ENCODE measurements at places on chromosomes 1 and 21.

DNA sequence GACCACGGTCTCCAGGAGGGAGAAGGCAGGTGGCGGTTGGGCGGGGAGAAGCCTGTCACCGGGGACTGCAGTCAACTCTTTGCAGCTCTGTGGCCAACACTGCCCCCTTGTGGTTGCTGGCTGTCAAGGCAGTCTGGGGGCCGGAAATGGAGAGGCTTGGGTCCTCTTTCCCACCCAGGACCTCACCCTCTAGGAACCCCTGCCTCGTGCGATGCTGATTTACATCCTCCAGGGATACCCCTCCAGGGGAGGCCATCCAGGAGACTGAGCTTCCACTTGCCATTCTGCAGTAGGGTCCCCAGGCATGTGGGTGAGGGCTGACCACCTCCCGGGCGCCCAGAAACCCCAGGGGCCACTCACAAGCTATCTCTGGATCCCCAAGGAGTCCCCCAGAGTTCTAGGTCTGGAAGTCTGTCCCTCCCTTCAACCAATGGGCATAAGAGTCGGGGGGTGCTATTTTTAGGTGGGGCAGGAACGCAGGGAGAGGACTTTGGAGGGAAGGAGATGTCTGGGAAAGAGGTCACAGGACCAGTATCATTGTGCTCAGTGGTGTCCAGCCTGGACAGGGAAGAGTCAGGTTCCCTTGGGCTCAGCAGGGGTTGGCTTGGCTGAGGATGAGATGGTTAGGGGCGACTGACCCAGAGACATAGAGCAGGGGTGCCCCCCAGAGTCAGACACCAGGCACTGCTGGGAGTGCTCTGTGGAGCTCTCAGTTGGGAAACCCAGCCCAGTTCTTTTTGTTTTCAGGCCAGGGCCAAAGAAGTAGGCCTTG, 7.1 kb upstream of the GPR61 start:
- DNase-seq: peak; percentile 93

- no peak for DNase-seq
Observed at GRCh38 chr1:87903242-87903641, 574.6 kb downstream of the LMO4 start.

DNA sequence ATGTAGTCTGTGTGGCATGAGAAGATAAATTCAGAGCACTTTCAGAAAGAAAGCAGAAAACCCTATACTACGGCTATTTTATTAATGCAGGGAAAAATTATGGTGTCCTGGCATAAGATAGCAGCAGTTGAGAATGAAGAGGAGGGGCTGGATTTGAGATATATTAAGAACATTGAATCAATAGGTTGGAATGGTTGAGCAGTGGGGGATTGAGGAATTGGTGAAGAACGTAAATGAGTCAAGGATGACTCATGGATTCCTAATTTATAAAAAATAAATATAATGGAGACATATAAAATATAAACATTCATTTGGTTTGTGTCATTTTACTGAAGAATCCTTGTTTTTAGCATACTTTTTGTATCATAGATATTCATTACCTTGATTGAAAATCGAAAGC, 234.3 kb upstream of the ADAMTS5 start:
- no peak for DNase-seq

DNA sequence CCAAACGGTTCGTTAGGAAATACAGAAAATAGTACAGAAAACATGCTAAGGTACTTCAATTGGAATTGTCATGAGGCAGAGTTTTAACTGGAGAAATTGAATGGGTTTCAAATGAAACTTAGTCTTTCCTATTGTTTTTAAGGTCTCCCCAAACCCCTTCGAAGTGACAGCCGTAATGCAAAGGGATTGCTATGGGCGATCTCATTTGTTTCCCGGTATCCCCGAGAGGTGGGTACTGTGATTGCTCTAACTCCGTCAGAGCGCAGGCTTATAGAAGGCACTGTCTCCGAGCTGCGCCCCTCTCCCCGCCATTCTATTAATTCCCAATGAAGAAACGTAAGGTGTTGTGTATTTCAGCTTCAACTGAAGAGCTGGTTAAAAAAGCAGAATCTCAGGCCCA, 22.0 kb upstream of the RNF187 start:
- no peak for DNase-seq

GRCh38 chr1:31957701-31958674, 19.8 kb upstream of the PTP4A2 start:
- DNase-seq: peak; percentile 58

DNA sequence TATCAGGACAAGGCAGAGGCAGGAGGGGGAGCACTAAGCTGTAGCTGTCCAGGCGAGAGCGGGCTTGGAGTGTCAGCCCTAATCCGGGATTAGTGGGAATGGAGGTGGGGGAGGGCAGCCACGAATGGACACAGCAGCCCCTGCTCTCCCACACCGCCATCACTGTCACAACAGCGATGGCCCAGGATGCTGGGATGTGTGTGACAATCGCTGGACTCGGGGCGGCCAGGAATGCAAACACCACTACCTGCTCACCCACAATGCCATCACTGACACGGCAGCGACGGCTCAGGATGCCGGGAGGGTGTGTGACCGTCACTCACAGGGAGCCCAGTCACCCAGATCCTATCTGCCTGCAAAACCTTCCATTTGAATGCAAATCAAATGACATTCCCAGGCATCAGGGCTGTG, 2.9 kb downstream of the C2CD2 start:
- DNase-seq: no peak

DNA sequence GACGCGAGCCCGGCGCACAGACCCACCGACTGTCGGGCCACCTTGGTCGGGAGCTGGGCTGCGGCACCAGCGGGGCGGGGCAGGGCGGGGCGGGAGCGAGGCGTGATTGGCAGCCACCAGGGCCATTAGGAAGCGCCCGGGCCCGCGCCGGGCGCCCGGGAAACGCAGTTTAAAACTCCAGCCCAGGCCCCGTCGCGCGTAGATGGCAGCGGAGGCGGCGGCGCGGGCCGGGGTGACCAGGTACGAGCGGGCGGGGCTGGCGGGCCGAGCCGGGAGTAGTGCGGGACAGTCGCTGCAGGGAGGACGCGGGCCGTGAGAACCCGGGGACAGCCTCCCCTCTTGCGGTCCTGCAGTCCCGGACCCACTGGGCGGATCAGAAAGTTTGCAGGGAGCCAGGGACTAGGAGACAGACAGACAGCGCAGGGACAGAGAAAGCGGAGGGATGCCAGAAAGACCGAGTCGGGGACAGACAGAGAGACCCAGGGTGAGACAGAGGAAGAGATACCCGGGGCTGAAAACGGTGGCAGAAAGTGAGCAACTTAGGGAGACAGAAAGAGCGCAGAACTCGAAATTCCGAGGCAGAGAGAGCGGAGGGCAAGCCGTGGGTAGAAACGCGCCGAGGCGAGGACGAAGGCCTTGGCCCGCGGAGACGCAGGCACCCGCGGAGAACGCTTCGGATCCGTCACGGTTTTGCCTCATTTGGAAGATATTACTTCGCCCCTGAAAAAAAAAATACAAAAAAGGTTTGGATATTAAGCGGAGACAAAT, at the start of gene DMBX1:
TSS of gene DMBX1 (plus strand) at position 199 of the 768 bp plus-strand sequence. CDS start 17,175 bp downstream, outside the sequence.
- peak; percentile 22 for DNase-seq

DNA sequence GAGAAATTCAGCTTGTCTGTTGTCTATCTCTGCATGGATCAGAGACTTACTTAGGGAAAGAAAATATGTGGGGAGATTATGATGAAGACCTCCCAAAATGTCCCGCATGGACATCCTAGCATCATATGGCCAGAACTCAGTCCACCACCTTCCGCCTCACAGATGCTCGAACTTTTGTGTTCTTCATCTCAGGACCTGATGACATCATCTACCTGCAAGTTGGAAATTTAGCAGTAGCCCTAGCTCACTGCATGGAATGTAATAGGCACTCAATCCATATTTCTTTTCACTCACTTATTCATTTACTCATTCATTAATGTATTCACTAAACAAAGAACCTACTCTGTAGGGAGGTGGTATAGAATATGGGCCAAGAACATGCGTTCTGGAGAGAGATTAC, 96.8 kb downstream of the CLIC6 start:
- DNase-seq: no peak

- DNase-seq: no peak
Observed at GRCh38 chr1:917466-918091, 6.1 kb upstream of the SAMD11 start.

DNA sequence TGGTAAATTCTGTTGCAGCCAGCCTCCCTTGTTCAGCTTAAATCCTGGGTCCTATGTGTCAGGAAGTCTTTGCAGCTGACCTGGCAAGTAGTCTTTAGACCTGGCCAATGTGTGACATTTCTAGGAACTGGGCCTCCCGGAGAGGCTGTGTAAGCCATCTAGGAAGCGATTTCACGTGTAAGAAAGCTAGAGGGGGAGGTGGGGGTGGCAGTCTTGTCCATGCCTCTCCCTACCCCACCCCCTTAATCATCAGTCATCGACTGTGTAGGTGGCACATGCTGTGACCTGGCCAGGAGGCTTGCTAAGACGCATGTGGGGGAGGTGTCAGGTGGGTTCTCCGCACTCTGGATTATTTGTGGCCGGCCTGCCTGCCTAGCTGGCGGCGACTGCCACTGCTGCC, 8.4 kb downstream of the C1orf226 start:
- no peak for DNase-seq

- no peak for DNase-seq
Observed at GRCh38 chr1:69710484-69711189, 142.9 kb downstream of the LRRC7 start.

DNA sequence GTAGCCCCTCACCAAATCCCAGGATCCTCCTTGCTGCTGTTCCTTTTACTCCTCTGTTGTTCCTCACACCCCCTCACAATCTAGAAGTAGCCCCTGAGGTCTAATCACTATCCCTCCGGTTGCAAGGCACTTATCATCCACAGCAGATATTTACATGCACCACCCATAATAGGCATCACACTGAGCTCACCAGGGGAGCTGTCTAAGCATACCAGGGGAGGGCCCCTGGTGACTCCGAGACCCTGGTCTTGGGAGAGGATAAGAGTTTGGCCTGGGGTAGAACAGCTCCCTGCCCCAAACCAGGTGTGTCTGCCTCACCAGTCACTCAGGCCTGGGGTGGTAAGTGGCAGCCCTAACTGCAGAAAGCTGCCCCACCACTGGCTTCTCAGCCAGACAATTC, 37.3 kb upstream of the ZC3H12A start:
- no peak for DNase-seq

DNA sequence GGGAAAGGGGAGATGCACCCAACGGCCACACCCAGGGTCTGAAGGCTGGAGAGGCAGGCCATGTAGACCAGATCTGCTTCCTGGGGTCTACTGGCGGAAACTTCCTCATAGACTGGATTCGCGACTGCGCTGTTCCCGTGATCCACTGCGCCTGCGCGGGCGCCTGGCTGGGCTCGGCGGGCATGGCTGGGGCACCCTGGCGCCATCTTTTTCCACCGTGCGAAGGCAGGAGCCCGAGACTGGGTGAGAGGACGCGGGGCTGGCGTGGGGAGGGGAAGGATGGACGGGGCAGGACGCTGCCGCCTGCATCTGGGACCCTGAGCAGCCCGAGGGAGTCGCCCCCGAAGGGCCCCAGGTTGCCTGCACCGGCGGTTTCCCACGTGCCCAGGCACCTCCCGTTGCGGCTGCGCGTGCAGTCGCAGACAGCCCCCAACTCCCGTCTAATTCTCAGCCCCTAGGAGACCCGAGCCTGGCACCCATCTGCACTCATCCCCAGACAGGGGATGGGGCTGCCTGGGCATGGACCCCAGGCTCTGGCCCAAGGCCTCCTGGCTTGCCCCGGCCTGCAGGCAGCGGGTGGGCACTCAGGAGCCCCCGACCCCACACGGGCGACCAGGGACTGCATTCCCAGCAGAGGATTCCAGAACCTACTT, 12.4 kb upstream of the FAM3B start:
- DNase-seq: no peak

DNA sequence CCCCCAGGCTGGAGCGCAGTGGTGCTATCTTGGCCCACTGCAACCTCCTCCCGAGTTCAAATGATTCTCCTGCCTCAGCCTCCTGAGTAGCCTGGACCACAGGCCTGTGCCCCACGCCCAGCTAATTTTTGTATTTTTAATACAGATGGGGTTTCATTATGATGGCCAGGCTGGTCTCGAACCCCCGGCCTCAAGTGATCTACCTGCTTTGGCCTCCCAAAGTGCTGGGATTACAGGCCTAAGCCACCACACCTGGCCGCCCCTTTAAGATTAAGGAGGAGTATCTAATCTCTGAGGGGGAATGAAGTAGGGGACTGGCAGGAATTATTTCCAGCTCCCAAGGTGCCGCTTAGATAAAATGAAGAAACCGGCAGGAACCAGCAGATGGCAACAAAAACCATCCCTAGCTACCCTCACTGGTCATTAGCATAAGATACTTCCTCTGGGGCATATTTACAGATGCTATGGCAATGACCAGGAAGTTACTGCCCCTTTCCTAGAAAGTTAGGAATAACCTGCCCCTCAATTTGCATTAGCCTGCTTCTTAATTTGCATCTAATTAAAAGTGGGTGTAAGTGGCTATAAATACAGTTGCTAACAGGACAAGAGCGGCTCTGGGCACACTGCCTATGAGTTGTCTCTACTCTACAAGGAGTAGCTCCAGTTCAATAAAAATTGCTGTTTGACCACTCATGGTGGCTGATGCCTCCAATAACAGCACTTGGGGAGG, 7.1 kb upstream of the NSUN4 start:
- DNase-seq: no peak

- no peak for DNase-seq
Observed at GRCh38 chr1:63721531-63722189, 52.2 kb upstream of the ROR1 start.

DNA sequence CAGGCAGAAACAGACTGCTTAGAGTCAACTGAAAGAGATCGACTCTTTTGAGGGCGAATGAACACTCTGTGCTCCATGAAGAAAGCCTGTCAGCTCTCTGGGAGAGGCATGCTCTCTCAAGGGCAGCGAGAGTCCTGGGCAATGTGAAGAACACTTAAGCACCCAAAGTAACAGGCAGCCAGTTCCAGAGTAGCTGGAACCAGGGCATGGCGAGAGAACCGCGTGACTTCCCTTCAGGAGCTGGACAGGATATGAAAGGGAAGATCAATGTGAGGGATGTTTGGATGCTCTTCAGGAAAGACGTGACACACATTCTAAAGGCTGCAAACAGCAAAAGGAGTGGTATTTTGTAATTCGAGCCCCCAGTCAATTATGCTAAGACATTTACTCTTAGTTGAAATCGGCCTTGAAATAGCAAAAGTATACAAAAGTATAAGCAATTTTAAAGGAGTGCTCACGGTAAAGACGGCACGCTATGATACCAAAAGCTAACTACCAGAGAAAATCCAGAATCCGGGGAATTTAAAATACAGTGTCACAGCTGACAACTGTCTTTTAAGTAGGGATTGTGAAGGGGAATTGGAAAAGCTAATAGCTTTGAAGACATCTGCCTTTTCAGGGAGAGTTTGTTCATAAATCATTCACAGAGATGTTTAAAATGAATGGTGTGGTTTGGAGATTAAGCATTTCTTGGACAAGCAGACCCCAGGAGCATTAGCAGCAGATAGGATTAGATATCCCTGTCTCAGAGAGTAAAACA, 20.8 kb downstream of the ADAMTS5 start:
- no peak for DNase-seq
